ENCODE measurements at places on chromosomes 5 and 9. TPM values are rescaled to one million over a fixed set of nuclear protein-coding genes. Genes with fewer than 3 reads are reported as not detected.

GRCh38 chr5:54083851-54084250 is 226.5 kb downstream of the ARL15 start:
- no peak for DNase-seq
- H3K36me3 ChIP-seq: no peaks in the 10 kb centered on the region
- H3K27me3 ChIP-seq: no peaks in the 10 kb centered on the region
- no peaks in the 10 kb centered on the region for H3K4me1 ChIP-seq
- no peak overlapping the region for H3K27ac ChIP-seq
- H3K4me3 ChIP-seq: no peak overlapping the region

- H3K4me1 ChIP-seq: no peaks in the 10 kb centered on the region
- no peak overlapping the region for H3K4me3 ChIP-seq
- no peaks in the 10 kb centered on the region for H3K36me3 ChIP-seq
- no peak for DNase-seq
Measured at GRCh38 chr5:147704544-147704943, 78.0 kb downstream of the JAKMIP2 start.

GRCh38 chr9:128125580-128126354 is 1.8 kb downstream of the PTGES2 start:
- H3K4me1 ChIP-seq: no peaks in the 10 kb centered on the region
- H3K27me3 ChIP-seq: no peaks in the 10 kb centered on the region
- H3K27ac ChIP-seq: no peak overlapping the region
- H3K36me3 ChIP-seq: peaks cover 12% of the 10 kb centered on the region
- H3K4me3 ChIP-seq: no peak overlapping the region

DNA sequence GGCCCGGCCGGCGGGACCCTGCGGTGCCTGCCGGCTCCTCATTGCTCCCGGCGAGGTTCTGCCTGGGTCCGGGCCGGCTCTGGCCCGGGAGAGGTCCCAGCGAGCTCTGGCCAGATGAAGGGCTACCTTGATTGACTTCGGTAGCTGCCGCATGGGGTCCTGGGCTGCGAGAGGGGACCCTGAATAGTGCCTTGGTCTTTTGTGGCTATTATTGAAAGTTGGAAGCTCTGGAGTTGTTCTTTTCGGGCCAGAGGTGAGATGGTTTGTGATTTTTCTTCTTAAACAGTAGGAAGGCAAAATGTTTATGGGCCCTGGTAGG is 635 bp downstream of the NAA35 start:
- H3K27ac ChIP-seq: peak overlapping the region; percentile 70
- peak overlapping the region; percentile 95 for H3K4me3 ChIP-seq
- H3K27me3 ChIP-seq: no peaks in the 10 kb centered on the region
- peaks cover 9% of the 10 kb centered on the region for H3K4me1 ChIP-seq
- DNase-seq: no peak

GRCh38 chr5:13464532-13465193 is 479.8 kb downstream of the DNAH5 start:
- no peaks in the 10 kb centered on the region for H3K27me3 ChIP-seq
- no peaks in the 10 kb centered on the region for H3K4me1 ChIP-seq
- DNase-seq: no peak
- no peak overlapping the region for H3K4me3 ChIP-seq

DNA sequence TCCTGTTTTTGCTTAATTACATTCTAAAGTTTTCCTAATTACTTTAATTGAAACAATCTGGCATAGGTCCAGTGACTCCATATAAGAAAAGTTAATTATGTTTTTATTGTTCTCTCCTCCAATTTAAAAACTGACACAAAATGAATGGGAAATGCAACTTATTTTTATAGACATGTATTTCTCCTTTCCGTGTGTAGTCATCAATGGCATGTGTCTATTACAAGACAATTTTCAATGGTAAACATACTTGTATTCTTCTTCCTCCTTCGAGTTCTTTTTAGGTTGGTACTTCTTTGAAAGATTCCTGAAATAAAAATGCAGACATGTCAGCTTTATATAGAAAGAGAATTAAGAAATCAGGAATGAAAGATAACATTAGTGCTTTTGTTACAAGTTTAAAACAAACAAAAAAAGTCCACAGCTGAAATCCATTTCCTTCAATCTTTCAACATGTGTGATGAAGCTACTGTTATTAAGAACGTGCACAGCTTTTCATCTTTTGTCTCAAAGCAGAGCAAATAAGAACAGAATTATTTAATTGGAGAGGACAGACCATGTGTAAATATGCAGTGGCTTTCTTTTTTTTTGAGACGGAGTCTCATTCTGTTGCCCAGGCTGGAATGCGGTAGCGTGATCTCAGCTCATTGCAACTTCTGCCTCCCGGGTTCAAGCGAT is 63.8 kb downstream of the FNBP1 start:
- no peak for DNase-seq
- H3K27me3 ChIP-seq: no peaks in the 10 kb centered on the region

- H3K4me1 ChIP-seq: no peaks in the 10 kb centered on the region
- no peak overlapping the region for H3K27ac ChIP-seq
- H3K4me3 ChIP-seq: no peak overlapping the region
- no peaks in the 10 kb centered on the region for H3K36me3 ChIP-seq
- DNase-seq: no peak
Measured at GRCh38 chr9:71966601-71967000, 55.2 kb downstream of the C9orf85 start.

COL23A1 gene
- 1.2 TPM for total RNA-seq

GRCh38 chr5:34415559-34416198 is 240.4 kb upstream of the RAI14 start:
- H3K4me3 ChIP-seq: no peak overlapping the region
- no peaks in the 10 kb centered on the region for H3K36me3 ChIP-seq
- H3K27ac ChIP-seq: no peak overlapping the region
- no peaks in the 10 kb centered on the region for H3K4me1 ChIP-seq
- H3K27me3 ChIP-seq: no peaks in the 10 kb centered on the region

KIF12 gene
- total RNA-seq: 15.5 TPM

GRCh38 chr5:134489227-134489944 is 36.1 kb upstream of the JADE2 start:
- H3K27me3 ChIP-seq: no peaks in the 10 kb centered on the region
- H3K27ac ChIP-seq: no peak overlapping the region
- no peaks in the 10 kb centered on the region for H3K4me1 ChIP-seq
- DNase-seq: no peak
- H3K36me3 ChIP-seq: no peaks in the 10 kb centered on the region
- H3K4me3 ChIP-seq: no peak overlapping the region

All from right lobe of liver (tissue), 6 donors.